ENCODE measurements at places on chromosomes 4 and X. TPM values are rescaled to one million over a fixed set of nuclear protein-coding genes. Genes with fewer than 3 reads are reported as not detected.

DNA sequence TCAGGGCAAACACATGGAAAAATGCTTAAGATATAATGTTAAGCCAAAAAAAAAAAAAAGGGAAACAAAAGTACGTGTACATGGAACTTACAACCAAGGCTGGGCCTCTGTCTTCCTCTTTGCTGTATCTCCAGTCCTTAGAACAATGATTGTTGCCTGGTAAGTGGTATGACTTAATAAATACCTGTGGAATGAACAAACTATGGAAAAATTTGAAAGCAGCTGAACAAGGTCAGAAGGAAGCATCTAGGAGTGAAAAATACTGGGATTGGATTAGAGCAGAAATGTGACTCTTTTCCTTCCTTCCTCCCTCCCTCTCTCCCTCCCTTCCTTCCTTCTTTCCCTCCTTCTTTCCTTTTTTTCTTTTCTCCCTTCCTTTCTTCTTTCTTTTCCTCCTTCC, 54.2 kb upstream of the SMIM10 start:
- no peak for DNase-seq

DNA sequence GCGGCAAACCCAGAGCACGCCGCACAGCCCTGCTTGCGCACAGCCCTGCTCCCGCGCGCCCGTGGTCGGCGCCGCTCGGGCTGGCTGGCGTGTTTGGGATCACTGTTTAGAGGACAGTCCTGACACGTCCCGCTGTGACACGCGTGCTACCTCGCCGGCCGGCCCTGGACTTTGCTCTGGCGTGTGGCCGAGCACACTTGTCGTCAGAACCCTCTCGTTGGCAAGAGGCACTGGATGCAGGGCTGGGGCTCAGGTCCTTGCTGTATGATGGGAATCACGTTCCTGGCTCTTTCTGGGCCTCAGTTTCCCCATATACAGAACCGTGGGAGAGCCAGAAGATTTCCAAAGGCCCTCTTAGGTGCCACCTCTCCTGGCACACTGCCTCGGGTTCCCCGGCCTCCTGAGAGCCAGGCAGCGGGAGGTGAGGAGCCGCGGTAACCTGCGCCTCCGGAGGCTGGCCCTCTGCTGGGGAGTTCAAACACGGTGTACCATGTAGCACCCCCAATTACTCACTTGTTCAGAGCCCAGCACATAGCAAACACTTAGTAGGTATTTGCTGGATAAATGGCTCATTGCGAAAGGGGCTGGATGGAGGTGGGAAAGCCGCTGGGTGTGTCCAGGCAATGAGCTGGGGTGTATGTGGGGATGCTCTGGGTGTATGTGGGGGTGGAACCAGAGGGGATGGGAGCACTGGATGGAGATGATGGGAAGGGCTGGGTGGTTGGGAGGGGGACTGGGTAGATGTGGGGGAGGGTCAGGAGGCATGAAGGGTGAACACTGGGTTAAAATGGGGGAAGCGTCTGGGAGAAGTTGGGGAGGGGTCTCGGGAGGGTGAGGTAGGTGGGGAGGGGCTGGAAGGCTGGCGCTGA, 76.6 kb downstream of the HTRA3 start:
- DNase-seq = no peak

Gene TECRL
- not detected for polyA plus RNA-seq

GRCh38 chrX:12790885-12791256, 341 bp upstream of the PRPS2 start:
- DNase-seq = no peak

- no peak for DNase-seq
Measured at GRCh38 chrX:117711782-117712181, 404.8 kb downstream of the KLHL13 start.

DNA sequence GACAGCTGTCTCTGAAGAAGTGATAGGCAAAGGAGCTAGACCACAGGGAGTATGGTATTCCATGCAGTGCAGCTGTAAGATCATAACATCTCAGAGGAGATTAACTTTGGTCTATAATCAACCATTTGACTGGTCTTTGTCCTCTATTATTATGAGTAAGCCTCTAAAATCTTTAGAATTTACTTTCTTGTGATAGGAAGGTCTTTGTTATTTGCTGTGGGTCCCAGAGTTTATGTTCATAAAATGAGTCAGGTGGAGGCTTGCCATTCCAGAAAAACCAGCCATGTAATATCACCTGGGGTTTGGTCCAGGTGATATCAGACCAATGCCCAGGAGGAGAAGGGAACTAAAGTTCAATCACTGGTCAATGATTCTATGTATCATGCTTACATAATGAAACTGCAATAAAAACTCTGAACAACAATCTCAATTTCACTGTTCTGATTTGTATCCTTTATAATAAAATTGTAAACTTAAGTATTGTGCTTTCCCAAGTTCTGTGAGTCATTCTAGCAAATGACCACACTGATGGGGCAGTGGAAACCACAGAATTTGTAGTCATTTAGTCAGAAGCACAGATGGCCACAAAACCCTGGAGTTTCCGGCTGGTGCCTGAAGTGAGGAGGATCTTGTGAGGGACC, 239.6 kb upstream of the TRAM1L1 start:
- DNase-seq = no peak

Gene SORCS2
- polyA plus RNA-seq = not detected

DNA sequence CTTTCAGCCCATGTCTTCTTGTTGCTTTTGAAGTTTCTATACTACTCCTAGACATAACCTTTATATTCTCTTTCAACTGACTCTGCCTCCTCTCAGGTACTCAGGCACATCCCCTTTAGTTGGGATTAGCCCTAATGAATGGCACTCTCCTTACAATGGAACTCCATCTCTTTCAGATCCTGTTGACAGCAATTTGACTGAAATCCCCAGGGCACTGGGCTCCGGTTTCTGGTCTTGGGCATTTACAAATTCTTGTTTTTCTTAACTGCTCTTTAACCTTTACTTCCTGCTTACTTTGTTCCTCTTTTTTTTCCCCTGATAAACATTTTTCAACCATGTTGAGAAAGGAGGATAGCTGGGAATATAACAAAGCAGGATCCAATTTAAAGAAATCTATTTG, 68.9 kb downstream of the ENOX2 start:
- peak; percentile 20 for DNase-seq

- DNase-seq = no peak
Measured at GRCh38 chr4:62204136-62204535, 1004.0 kb downstream of the ADGRL3 start.

- peak; percentile 45 for DNase-seq
Measured at GRCh38 chr4:122762520-122762919, 30.0 kb downstream of the BBS12 start.

Gene CTAG1A
- not detected for polyA plus RNA-seq

- no peak for DNase-seq
Measured at GRCh38 chrX:153868576-153869472, 17.1 kb downstream of the L1CAM start.

Gene ENPEP
- polyA plus RNA-seq = not detected

Gene NR3C2
- 6.7 TPM for polyA plus RNA-seq

GRCh38 chr4:142265946-142266345, 580.2 kb downstream of the INPP4B start:
- no peak for DNase-seq

Gene HELT
- polyA plus RNA-seq = not detected

DNA sequence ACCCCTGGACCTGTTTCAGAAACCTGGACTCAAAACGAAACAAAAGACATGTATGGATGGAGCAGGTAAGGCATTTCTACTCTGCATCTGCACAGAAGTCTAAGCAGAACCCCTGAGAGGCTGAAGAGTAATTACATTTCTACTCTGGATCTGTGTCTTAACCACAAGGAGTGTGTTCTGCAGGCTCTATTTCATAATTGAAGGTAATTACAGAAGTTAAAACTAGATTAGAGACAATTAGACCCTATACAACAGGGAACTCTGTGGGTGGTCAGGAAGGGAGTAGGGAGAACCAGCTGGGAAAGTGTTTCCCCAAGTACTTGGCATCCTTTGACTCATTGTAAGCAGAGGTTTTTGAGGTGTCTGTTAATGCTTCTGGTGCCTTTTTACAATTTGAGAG, 69.8 kb downstream of the IGSF1 start:
- no peak for DNase-seq

Gene TMPRSS11B
- polyA plus RNA-seq = not detected

- DNase-seq = no peak
Measured at GRCh38 chrX:103155201-103155600, 59.7 kb upstream of the BEX4 start.

- DNase-seq = no peak
Measured at GRCh38 chr4:107283587-107284559, 247.8 kb upstream of the DKK2 start.

DNA sequence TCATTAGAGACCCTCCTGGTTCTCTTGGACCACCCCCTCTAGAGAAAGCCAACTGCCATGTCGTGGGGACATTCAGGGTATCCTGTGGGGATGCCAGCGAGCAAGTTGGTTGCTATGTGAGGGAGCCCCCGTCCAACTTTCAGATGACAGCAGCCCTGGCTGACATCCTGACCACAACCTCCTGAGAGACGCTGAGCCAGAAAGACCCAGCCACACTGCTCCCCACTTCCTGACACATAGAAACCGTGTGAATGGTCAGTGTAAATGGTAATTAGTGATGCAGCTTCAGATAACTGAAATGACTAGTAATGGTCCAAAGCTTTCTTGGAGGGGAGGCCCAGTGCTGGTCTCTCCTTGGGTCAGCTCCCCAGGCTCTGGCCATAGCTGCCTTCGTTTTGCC, 10.8 kb downstream of the CLCN4 start:
- no peak for DNase-seq

DNA sequence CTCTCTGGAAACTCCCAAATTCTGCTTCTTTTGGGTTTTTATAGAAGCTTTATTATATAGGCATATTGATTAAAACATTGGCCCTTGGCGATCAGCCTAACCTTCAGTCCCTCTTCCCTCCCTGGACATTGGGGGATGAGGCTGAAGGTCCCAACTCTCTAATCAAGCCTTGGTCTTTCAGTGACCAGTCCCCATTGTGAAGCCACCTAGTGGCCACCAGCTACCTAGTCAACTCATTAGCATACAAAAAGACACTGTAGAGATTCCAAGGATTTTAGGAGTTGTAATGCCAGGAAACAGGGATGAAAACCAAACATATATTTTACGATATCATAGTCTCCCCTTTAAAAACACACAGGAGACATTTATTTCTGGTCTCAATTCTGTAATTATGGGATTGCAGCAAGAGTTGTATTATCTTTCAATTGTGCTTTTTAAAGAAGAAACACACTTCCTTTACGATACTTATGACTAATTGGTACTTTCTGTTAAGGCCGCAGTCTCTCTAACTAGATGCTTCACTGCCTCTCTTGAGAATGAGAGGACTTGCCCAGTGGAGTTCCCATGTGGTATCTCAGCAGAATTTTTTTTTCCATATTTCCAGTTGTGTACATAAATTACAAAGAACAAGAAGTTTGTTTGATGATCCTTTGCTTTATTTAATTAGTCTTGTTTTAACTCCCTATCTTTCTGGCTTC, 58.2 kb downstream of the WDR17 start:
- peak; percentile 29 for DNase-seq

GRCh38 chr4:10783351-10783750, 98.8 kb upstream of the CLNK start:
- no peak for DNase-seq

Gene SH2D1A
- polyA plus RNA-seq = 0.04 TPM

GRCh38 chr4:82638479-82638878, 76.7 kb upstream of the TMEM150C start:
- DNase-seq = no peak

- DNase-seq = no peak
Measured at GRCh38 chrX:115038406-115038805, 21.0 kb upstream of the IL13RA2 start.

DNA sequence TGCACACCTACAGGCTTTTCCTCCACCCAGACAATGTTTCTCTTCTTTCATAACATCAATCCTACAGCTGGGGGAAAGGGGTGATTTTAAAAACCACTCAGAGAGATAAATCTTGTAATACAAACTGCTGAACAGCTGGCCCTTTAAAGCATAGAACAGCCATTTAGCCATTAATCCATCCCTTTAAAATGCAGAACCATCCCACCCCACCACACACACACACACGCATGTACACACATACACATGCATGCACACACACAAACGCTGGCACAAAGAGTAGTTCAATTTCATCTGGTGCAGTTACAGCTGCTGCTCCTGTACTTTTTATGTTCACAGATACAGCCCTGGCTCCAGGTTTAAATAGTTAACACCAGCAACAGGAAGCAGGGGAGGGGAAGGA, 426.1 kb downstream of the MID1IP1 start:
- DNase-seq = no peak

DNA sequence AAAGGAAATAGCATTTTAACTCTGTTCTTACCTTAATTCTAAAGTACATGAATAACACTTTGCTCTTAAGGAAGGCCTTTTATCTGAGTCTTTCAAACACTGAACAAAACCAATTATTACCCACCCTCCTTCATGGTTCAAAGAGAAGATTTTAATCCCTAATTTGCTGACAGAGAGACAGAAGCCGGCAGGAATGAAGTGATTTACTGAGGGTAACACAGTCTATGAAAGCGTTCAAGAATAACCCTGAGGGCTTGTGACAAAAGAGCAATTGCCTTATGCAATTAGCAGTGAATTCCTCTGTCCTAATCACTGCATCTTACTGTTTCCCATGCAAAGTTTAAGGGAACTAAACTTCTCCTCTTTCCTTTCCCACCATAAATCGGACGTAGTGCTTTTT, 144.1 kb downstream of the PACRGL start:
- DNase-seq = no peak

GRCh38 chrX:150293311-150294013, 69.7 kb upstream of the MAMLD1 start:
- DNase-seq = no peak

DNA sequence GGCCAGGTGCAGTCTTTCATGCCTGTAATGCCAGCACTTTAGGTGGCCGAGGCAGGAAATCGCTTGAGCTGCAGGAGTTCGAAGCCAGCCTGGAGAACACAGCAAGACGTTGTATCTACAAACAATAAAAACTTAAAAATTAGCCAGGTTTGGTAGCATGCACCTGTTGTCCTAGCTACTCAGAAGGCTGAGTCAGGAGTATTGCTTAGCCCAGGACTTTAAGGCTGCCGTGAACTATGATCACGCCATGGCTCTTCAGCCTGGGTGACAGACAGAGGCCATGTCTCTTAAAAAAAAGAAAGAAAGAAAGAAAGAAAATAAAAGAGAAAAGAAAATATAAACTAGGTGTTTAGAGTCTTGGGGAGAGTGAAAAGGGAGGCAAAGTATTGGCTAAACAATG, 96.4 kb upstream of the PDE5A start:
- no peak for DNase-seq

DNA sequence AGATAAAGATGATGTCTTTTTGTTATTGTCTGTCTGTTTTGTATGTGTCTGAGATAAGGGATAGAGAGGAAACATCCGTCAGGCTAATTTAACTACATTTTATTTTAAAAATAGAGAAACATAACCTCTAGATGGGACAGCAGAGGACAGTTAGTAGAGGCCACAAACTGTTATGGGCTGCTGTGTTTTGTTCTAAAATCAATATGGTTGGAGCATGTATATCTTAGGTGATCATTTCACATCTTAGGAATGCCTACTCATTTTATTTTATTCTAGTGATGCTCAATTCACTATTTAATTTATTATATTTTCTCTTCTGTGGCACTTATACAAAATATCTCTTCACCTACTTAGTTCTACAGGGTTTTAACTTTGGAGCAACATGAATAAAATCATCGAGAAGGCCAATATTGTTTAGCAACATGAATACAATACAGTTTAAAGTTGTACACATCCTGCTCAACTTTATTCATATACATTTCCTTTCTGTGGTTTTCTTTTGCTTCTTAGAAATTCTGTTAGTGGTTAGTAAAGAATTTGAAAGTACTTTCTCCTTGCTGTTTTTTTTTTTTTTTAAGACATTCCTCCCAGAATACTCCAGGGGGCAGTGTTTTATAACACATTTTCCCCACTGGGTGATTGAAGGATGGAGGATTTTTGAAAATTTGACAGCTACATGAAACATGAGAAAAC, 392.9 kb downstream of the UNC5C start:
- DNase-seq = no peak

Measured in B cell (primary cell).